ENCODE measurements at places on chromosomes 2 and 18.

DNA sequence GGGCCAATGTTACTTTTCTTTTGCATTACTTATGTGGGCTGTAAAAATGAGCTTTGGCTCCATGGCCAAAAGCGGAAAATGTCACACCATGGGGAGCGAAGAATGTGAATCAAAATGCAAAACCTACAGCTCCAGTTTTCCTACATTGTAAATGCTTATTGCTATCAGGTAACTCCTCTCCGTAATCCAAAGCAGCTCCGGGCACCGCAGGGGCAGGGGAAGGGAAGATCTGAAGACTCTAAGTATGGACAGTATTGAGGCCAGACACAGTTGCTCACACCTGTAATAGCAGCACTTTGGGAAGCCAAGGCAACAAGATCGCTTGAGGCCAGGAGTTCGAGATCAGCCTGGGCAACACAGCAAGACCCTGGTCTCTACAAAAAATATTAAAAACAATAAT lies 7.1 kb upstream of the AGFG1 start:
- DNase-seq, result no peak

DNA sequence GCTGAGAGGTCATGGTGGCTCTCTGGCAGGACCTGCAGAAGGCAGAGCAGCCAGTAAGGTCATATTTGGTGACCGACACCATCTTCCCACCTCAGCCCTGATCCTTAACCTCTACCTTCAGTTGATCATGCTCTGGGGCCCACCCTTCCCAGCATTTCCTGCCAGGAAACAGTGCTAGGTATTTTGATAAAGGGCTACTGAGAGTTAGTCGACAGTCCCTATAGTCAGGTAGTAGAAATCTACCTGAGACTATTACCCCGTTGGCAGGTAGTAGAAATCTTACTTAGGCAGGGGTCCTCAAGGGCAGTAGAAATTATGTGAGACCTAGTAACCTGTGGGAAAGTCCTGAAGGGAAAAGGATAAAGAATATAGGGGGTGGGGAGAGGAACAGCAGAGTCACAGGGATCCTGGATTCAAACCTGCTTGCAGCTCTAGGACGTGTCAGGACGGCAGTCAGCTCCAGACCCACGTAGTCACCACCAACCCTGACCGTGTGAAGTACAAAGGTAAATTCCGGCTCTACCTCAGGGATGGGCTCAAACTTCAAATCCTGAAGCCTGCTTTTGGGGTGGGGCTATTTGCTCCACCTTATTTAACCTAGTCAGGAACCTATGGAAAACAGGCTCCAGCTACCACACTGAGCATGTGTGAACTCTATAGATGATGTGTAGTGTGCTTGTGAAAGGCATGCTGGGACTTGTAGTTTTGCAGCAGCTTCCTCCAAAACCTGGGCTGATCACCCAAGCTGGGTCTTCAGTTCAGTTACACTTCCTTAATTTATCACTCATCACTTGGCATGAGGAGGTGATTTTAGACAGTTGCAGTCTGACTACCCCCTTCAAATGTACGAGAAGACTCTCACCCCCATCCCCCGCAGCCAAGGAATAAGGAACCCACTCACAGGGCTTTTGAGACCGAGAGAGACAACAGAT lies at the start of gene DQX1:
Gene DQX1, minus strand, starts transcription at position 515 of the 932 bp plus-strand sequence. Its CDS starts 502 bp downstream, at position 13.
- peak; percentile 20 for DNase-seq

GRCh38 chr2:240920783-240921231 lies 14.7 kb downstream of the CROCC2 start:
- peak; percentile 24 for DNase-seq

- DNase-seq, result no peak
These were observed 27.2 kb upstream of the EFR3B start for GRCh38 chr2:25014631-25015030.

GRCh38 chr2:238097988-238098871 lies 1.9 kb upstream of the ESPNL start:
- DNase-seq, result peak; percentile 88

GRCh38 chr18:68454511-68455228 lies 260.2 kb downstream of the TMX3 start:
- no peak for DNase-seq

- no peak for DNase-seq
These were observed 40.1 kb upstream of the AKAIN1 start for GRCh38 chr18:5237083-5237722.

GRCh38 chr18:34626404-34627136 lies 83.5 kb upstream of the DTNA start:
- no peak for DNase-seq

DNA sequence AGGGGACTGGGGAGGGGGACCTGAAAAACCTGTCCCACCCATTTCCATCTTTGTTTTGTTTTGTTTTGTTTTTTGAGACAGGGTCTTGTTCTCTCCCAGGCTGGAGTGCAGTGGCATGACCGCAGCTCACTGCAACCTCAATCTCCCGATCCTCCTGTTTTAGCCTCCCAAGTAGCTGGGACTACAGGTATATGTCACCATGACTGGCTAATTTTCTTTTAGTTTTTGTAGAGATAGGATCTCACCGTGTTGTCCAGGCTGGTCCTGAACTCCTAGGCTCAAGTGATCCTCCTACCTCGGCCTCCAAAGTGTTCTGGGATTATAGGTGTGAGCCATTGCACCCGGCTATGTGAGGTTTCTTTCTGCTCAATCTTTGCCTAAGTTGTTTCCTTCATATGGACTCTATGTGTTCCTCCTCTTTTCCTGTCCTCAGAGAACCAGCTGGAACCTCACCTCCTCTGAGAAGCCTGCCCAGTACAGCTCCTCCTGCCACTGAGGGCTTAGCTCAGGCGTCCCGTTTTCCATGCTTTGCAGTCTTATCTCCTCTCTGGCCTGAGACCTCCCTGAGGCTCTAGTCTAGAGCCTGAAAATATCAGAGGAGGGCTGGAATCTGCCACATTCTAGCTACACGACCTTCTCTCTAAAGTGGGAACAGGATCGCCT lies 74.8 kb downstream of the HS1BP3 start:
- no peak for DNase-seq

GRCh38 chr18:6370886-6371635 lies 43.6 kb downstream of the L3MBTL4 start:
- DNase-seq, result peak; percentile 42

- no peak for DNase-seq
These were observed 18.3 kb downstream of the CLUL1 start for GRCh38 chr18:615092-615521.

DNA sequence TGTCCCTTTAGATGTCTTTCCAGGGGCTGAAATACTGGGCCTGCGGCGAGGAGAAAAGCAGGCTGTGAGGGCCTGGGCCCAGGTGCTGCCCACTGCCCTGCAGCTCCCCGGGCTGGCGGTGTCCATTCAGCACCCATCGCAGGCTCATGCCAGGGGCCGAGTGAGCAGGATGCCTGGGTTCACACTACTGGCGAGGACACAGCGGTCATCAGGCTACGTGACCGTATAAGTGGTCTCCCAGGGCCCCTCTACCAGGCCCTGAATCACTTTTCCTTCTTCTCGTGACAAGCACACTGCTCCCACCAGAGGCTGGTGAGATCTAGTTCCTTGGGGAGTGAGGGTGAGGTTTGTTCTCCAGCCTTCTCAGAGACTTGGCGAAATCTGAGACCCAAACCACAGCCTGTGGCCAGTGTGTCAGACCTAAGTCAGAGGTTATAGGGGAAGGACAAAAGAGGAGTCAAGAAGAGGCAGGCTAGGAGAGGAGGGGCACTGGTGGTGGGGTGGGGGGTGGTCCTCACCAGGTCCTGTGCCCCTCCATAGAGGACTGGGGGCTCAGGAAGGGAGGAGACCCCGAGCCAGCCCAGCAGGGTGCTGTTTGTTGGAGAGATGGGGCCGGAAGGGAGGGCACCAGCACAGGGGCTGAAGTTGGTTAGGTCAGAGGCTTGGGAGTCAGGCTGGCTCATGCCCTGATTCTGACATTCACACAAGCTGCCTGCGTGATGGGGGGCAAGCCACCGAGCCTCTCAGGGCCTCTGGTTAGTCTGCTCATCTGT lies 6.6 kb upstream of the SEMA4C start:
- no peak for DNase-seq

All from ACHN (cell line).